ENCODE measurements at places on chromosomes 12 and 14.

GRCh38 chr12:9813821-9814798, 13.2 kb upstream of the KLRF1 start:
- no peak for DNase-seq

DNA sequence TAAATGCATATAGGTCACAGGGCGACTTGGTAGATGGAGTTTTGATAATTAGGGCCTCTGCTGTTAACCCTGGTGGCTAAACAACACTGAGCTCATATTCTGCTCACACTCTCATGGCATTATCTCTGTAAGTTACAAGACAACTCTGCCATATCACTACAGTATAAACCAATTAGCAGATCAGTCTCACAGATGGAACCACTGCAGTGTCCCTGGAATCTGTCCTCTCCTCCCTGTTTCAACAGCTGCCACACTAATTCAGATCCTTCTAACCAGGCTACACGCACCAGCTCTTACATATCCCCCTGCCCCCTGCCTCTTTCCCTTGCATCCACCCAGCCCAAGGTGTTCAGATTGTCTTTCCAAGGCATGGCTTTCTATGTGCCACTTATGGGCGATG, 161.0 kb upstream of the RMST start:
- no peak for DNase-seq

DNA sequence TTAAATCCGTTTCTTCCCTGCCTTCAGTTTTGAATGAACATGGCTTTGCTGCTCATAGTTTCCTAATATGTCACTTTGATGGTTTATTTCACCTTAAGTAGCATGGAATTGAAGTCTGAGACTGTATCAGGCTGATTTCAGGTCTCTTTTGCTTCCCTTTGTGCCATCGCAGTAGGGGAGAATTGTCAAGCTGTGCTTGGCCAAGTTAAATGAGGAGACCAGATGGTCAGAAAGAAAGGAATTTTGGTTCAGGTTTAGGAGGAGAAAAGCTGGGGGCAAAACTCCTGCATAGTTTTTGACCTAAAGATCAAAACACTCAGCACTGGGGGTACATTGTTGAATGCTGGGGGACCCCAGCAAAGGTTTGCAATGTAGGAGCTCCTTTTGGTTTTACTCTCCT, 398.4 kb downstream of the NUAK1 start:
- no peak for DNase-seq

DNA sequence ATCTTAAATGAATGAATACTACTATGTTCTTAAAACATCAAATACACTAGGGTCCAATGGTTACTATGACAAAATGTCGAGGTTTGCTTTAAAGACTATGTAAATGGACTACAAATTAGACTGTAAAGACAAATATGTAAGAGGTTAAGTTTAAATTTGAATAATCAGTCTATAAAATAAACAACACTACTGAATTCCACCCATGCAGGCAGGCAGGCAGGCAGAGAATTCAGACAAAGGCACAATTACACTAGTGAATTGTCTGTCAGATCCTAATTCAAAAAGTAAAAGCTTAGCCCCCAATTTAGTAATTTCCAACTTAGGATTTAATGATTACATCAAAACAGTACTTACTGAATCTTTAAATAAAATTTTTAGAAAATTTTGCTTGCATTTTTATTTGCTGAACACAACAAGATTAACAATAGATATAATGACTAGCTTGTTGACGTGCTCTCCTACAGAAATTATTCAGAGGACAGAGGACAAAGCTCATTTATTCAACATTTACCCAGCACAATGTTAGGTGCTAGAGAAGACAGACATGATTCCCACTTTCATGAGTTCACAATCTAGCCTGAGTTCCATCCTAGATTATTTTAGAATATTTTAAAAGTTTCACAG, 97.4 kb downstream of the CDK17 start:
- no peak for DNase-seq

GRCh38 chr12:32809846-32810245, 54.1 kb upstream of the YARS2 start:
- DNase-seq, result no peak

GRCh38 chr12:9719790-9720189, 13.1 kb downstream of the CLECL1 start:
- DNase-seq, result no peak

DNA sequence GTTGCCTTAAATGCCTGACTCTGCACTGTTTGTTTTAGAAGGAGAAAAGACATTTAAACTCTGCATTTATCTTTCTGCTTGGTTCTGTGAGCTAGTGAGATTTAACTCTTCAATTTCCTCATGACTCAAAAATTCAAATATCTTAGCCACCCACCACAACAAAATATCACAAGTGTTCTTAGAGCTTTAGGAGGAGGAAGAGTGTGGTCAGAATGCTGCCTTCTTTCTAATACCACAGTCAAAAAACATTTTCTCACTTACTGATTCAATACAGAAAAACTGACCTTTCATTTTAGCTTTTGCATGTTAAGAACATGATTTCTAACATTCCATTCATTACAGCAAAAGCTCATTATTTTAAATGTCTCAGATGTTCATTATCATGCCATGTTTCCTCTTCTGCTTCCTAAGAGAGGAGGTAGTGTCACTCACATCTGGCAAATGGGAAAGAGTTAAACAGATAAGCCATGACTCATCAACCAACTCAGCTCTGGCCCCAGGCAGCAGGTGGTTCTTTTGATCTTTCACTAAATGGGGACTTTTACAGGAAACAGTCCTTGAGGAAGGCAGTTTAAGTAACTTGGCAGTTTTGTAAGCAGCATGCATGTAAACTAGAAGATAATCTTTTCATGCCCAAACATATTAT, 56.4 kb upstream of the RNU6-8 start:
- no peak for DNase-seq

DNA sequence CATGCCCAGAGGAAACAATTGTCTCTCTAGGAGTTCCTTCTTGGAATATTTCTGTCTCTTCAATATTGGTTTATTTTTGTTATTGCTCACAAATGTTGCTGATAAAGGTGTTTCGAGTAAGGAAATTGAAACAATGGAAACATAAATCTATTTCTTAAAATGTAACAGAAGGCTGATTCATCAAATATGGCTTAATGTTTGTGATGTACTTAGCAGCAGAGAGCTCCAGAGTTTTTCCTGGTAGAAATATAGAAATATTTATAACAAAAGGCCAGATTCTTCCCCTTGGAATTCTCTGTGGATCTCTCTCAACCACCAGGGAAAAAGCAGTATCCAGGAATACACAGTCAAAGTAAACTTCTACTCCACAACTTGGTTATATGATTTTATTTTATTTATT, 149.2 kb upstream of the LRIG3 start:
- DNase-seq, result no peak

- DNase-seq, result no peak
Observed at GRCh38 chr12:946631-947030, 2.9 kb downstream of the RAD52 start.

DNA sequence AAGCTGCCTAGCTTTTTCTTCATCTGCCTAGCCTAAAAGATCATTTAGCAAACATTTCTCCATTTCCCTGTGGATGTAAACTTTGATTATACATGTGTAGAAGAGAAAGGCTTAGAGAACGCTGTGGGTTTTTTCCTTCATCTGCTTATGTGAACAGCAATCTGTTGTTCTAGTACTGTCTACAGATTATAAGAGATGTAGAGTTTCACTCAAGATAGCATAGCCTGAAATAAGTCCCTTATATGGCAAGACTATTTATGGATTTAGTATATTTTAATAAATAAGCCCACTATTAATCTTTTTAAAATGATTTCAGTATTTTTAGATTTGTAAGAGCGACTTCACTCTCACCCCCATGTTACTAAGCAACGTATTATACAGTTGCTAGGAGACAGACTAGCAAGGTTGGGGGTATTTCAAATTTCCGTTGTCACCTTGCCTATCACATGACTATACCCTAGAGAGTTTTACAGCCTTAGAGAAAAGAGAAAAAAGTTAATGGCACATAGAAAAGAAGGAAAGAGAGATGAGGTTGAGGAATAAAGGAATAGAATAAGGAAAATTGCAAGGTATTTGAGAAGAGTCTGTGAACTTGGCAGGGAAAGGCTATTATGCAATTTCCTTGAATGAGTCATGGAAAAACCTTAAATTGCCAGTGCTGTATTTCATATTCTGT, 12.2 kb upstream of the TUBA1A start:
- DNase-seq, result no peak

GRCh38 chr12:9032202-9032964, 43.0 kb downstream of the KLRG1 start:
- no peak for DNase-seq
